ENCODE measurements at places on chromosomes 12 and 14. TPM values are rescaled to one million over a fixed set of nuclear protein-coding genes. Genes with fewer than 3 reads are reported as not detected.

DNA sequence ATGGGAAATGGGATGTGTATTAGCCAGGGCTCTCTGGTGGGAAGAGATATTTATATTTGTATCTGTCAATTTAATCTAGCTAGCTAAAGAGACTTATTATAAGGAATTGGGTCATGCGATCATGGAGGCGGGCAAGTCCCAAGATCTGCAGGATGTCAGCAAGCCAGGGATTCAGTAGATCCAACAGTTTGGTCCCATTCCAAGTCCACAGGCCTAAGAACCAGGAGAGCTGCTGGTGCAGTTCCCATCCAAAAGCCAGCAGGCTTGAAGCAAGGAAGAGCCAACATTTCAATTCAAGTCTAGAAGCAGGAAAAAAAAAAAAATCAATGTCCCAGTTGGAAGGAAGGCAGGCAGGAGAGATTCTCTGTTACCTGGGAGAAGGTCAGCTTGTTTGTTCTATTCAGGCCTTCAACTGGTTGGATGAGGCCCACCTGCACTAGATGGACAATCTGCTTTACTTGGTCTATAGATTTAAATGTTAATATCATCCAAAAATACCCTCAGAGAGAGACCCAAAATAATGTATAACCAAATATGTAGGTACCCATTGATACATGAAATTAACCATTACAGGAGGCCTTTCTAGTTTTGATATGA is 60.7 kb upstream of the BCAT1 start:
- no peak for DNase-seq

- no peak for DNase-seq
These were observed 11.2 kb upstream of the DAAM1 start for GRCh38 chr14:59177262-59177661.

GRCh38 chr14:103127861-103128598 is 4.8 kb downstream of the TNFAIP2 start:
- DNase-seq, result no peak

- no peak for DNase-seq
These were observed 88.2 kb downstream of the CCDC91 start for GRCh38 chr12:28278499-28278898.

- DNase-seq, result no peak
These were observed 7.5 kb downstream of the KLRG1 start for GRCh38 chr12:8996682-8997405.

DNA sequence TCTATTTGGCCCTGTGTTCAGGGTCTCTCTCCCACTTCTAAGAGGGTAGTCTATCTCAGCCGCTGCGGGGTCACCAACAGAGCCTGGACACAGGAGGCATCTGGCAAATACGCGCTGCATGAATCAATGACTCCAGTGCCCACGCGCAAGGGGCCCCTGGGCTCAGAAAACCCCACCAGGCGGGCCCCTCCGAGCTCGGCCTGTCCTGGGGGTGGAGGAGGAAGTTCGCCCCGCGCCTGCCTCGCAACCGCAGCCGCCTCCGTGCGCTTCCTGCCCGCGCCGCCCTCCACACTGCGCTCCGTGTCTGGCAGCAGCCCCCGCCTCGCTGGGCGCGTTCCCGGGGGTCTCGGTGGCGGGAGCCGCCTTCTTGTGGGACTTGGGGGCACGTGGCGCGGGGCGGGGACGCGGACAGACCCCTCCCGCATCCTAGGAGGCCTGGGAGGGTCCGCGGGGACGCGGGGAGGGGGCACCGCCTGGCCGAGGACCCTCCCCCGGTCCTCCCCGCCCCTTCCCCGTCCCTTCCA is 811 bp upstream of the FBRSL1 start:
- DNase-seq, result no peak

DNA sequence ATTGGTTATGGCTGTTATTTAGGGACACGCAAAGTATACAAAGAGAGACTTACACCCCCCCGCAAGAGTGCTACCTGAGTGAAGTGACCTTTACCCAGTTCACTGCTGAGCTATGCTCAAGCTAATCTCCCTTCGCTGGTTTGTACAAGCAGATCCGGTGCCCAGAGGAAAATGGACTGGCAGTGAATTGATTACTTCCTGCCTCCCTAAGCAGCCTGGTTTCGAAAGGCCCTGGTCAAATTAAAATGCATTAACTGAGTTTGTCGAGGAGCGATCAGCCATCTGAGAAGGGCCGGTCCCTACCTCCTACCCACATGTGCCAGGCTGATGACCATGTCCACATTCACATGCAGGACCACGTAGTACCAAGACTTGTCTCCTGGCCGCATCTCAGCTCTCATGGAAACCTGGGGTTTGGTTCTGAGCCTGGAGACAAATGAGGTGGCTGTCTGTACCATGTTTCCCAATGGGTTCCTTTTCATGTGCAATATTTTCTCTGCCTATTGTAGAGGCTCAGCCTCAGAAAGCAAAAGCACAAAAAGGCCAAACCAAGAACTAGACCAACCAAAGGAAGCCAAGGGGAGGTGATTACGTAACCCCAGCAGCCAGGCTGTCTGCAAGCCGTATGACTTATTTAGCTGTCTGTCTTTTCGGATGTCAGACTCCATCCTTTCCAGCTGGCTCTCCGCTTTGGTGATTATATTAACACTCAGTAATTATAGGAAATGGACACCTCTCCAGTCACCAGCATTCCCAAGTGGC is 284.7 kb upstream of the PWP1 start:
- no peak for DNase-seq

GRCh38 chr14:55418411-55418810 is 6.8 kb upstream of the ATG14 start:
- no peak for DNase-seq

Gene EXOC5
- 63.4 TPM for total RNA-seq

GRCh38 chr14:20662968-20663732 is 21.2 kb upstream of the RNASE4 start:
- no peak for DNase-seq

Gene BBS10
- 14.9 TPM for total RNA-seq

Measured in mesenteric fat pad (tissue), 1 donor.